Suppressor macrophage treated with lipopolysaccharide for 1 hour (primary cell): ENCODE measurements at places on chromosomes 1 and 21.
A peak's percentile ranks its signal among the peaks of the same experiment; 100 is the strongest.

DNA sequence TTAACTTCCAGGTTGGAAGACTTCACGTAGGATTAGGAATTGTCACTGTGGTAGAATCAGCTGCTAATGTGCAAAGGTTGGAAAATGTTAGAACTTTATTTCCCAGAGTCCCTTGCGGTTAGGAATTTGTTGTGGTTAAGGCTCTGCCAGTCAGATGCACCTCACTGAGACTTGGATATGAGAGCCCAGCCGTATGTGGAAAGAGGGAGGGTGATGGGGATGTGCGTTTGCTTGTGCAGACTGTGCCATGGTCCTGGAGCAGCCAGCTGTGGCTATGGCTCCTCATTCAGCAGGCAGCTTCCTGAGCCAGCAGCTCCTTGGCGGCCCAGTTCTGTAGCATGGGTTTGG lies 12.5 kb downstream of the S100A10 start:
- no peak for DNase-seq

DNA sequence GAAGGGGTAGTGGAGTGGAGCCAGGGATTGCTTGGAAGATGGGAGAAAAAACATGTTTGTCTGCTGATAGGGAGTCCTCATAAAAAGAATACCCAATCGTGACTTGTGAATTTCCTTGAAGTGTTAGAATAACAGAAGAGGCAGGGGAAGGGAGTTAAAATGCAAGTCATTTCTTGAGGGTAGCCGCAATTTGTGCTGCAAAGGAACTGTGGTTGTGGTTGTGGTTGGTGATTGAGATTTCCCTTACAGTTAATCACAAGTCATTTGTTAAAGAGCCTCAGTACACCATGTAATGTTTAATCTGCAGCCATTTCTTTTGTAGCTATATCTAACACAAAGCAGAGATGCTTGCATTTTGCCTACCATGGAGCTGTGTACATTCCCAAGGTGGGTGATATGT lies 38.5 kb upstream of the EGLN1 start:
- no peak for DNase-seq

- no peak for DNase-seq
These were observed 390.3 kb downstream of the HHIPL2 start for GRCh38 chr1:222157612-222158011.

DNA sequence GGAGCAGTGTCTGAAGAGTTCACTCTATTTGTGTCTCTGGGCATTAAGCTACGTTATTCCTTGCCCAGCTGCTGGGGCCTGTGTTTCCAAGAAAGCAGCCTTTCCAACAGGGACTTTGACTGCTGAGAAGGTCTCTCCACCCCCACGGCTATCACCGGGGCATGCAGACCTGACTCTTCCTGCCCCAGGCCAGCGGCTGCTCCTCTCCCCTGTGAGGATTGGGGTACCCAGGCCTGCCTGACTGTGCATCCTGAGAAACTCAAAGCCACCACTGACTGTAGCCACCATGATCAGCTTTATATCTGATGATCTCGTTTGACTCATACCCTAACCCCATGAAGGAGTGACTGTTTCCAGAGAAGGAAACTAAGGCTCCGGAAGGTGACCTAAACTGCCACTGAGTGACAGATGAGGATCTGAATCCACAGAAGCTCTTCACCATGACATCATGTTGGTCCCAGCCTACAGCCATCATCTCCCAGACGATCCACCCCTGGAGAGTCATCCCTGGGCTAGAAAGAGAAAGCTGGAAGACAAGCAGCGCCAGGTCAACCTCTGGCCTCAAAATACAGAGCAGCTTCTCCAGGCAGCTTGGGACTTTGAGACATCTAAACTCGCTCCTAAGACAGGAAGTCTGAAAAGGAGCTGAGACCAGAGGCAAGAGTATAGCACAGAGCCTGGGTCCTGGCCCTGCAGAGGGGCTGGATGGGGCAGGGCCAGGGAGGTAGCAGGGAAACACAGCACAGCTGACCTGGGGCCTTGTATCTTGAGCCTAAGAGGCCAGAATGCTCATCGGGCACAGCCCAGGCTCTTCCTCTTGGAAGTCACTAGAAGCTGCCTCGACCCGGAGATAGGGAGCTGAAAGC lies 244.0 kb upstream of the VAMP3 start:
- peak; percentile 42 for DNase-seq

DNA sequence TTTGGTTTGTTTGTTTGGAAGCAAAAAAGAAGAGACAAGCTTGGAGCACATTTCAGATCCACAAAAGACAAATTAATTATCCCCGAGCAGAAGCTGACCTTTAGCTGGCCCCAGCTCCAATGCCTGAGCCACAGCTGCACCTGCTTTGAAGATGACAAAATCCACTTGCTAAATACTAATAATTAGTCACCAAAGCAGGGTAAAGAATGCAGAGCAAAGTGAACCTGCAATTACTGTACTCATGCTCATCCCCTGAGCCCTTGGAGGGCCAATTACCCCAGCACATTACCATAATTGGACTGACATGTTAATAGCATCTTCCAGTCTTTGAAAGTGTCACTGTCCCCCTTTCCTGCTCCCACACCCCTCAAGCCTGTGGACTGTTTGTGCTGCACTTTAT lies 38.2 kb upstream of the KCND3 start:
- DNase-seq = no peak

- DNase-seq = no peak
These were observed 31.4 kb upstream of the DIRAS3 start for GRCh38 chr1:68081775-68082283.

- no peak for DNase-seq
These were observed 102.6 kb upstream of the ZNF644 start for GRCh38 chr1:91124290-91124985.

DNA sequence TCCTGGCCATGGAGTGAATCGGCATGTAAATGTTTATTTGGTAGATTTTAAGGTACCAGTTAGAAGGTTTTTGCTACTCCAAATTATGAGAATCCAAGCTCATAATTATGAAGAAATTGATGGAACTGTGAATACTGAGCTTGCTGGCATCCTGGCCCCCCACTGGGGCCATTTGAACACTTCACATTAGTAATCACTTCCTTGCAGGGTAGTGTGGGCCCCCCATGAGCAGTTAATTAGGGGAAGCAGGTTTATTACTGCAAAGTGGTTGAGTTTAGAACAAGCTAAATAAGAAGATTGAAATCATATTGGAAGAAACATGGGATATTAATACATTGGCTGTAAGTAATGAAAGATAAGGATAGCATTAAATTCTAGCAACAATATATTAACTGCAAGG lies 86.7 kb downstream of the S1PR1 start:
- DNase-seq = no peak

DNA sequence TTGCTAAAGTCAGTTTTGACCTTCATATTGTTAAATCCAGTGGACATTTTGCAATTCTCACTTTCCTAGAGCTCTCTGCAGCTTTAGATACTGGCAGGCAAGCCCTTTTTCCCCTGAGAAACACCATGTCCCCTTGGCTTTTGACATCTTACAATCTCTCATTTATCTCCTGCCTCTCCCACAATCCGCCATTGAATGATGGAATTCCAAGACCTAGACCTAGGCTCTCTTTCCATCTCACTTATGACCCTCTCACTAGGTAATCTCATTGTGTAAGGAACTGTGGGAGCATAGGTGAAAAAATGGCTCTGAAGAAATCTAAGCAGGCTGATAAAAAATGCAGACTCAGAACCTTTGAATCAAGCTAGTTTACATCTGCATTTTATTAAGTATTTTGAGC lies 2.0 kb downstream of the KYAT3 start:
- no peak for DNase-seq

GRCh38 chr1:150537732-150538684 lies 11.2 kb upstream of the ADAMTSL4 start:
- no peak for DNase-seq

GRCh38 chr21:20652846-20653245 lies 345.4 kb upstream of the NCAM2 start:
- DNase-seq = no peak

GRCh38 chr1:82979593-82980236 lies 1019.2 kb downstream of the TTLL7 start:
- peak; percentile 19 for DNase-seq

DNA sequence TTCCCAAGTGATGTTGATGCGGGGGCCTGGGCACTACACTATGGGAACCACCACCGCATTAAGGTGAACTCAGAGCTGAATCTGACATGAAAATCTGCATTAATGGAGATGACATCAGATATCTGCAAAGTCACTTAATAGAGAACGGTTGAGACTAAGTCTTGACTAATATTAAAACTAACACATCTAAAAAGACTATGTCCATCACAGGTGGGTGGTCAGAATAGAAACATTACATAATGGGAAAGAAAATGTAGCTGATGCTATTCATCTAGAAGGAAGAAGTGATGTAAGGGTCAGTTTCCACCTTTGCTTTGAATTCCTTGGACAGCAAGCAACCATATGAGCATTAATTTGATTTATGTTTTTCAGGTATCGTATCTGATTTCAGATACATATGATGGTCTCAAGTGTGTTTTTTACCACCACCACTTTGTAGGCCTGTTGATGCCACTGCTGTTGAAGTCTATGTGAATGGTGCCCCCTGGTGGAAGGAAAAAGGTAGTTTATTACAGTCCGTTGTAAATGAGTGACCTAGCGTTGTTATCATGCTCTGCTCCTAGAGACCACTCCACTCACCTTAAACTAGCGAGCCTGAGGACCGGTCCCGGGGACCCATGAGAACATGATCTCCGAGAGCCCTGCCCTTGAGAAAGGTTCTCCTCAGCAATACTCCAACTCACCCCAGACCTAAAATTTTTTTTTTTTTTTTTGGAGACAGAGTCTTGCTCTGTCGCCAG lies 73.5 kb downstream of the BACH1 start:
- peak; percentile 86 for DNase-seq

DNA sequence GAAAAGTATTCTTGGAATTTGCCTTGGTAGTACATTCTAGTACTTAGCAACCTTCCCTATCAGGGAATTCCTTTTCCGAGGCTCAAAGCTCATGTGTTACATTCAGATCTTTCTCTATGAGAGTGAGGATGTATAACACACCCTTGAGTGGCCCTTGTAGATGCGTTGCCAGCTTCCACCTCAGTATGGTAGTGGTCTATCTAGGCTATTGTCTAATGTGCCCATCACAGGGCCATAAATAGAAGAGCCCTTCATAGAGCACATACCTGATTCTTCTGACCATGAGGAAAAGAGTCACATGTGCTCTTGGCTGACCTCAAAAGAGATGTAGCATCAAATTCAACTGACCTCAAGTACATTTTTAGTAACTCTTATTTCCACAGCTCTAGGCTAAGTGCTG lies 14.0 kb upstream of the ZC3H11B start:
- DNase-seq = no peak

DNA sequence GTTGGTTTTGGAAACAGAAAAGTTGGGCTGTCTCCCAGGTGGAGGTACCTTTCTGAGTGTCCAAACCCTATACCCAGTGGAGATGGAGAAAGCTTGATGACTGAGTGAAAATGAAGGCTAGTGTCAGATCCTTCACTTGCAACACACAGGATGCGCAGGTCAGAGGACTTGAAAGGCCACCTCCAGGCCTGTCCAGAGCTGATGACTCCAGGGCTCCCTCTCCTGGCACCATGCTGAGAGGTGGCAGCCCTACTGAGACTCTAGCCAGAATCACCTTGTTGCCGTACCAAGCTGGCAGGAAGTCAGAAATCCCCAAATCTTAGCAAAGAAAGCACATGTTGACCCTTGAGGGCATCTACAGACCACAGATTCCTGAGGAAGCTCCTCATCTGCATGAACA lies 16.4 kb downstream of the KNCN start:
- peak; percentile 53 for DNase-seq

- peak; percentile 86 for DNase-seq
These were observed at the start of gene SLAMF9 for GRCh38 chr1:159953536-159954515. SLAMF9 (minus strand) TSS chr1:159954237; CDS start chr1:159954137, 100 bp downstream.

DNA sequence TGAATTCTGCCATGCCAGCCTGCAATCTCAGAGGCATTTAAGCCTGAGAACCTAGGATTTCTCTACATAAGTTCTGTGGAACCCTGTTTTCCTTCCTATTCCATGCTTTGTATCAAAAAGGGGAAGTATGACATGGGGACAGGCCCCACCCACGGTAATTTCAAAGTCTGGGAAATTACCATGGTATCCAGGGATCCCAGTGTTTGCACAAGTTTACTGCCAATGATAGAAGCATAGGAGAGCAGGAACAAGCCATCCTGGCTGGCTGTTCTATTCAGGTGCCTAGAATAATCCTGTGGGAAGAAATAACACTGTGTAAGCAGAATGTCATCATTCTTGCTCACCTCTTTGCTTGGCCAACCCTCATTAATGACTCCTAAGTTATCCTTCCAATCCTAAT lies 53.8 kb upstream of the ATP1B1 start:
- peak; percentile 93 for DNase-seq

DNA sequence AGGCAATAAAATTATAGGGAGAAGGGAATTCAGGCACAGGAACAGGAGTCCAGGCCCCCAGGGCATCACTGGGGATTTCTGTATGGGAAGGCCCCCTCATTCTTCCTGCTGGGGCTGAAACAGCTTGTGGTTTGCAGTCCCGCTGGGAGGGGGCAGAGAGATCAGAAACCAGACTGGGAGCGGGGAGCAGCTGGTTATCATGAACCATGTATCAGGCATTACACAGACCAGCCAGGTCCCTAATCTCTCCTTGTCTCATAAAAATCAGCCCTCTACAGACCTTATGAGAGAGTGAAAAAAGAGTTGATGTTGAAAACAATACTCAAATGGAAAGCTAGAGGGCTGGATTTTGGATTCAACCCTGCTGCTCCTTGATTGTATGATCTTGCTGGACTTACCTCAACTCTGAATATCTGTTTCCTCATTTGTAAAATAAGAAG lies 93.4 kb upstream of the F3 start:
- no peak for DNase-seq

DNA sequence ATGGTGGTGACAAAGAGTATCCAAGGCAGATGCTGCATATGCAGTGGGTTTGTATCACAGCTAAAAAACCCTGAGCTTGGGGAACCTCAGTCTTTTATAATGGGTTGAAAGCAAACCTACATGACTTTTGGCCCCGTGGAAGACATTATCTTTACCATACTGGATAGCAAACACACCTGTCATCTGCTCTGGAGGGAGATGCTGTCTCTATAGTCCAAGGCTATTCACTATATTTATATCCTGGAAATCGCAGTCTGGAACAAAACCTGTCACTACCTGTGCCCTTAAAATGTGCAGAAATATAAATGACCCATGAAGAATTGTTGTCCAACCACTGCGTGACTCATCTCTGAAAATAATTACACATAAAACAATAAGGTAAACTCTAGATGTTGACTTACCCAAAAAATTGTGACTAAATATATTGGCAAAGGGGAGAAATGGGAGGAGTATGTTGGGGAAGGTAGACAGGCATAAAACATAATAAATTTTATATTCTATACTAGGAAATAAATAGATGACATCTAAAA lies 121.0 kb upstream of the CXADR start:
- DNase-seq = no peak

DNA sequence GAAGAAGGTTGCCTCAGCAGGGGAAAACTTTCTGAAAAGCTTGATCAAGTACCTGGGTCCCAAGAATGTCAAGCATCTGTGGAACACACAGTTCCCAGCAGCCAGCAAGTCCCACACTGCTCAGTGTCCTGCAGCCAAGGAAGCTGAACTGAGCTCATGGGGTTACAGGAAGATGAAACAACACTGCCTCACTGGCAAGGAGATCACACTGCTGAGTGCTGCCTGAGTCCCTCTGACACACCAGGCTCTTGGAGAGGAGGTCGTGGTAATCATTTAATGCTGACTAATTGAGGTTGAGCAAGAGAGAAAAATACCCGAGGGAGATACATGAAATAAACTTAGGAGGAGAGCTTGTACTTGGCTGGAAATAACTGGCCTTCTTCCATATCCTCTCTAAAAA lies 75.2 kb downstream of the MPZL1 start:
- DNase-seq = peak; percentile 91
